ENCODE measurements at places on chromosomes 2 and 18.

DNA sequence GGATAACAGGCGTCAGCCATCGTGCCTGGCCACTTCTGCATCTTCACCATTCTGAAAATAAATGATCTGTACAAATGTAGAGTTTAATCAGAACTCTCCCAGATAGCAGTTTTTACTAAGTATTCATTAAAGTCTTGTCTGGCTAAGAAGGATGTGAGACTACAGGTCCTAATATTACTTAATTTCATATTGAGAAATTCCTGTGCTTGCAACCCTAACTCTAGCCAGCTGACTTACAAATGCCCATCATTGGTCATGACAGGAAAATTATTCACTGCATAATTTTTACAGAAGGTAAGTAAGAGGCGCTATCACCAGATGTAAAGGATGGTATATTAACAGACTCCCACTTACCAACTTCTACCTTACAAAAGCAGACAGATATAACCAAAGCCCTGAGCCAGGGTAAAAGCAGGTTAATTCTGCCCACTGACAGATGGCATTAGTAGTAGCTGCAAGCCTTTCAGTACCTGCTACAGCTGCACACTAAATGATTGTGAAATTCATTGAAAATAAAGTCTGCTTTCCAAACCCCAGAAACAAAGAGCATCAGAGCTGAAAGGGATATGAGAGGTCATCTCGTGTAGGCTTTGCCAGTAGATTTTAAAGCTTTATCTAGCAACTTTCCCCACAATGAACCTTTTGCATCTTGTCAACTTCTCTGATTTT, 271.3 kb upstream of the STON1 start:
- no peak for DNase-seq

- no peak for DNase-seq
These were observed 5.6 kb downstream of the METTL5 start for GRCh38 chr2:169819106-169819505.

- no peak for DNase-seq
These were observed 229.8 kb upstream of the ACVR2A start for GRCh38 chr2:147614979-147615470.

DNA sequence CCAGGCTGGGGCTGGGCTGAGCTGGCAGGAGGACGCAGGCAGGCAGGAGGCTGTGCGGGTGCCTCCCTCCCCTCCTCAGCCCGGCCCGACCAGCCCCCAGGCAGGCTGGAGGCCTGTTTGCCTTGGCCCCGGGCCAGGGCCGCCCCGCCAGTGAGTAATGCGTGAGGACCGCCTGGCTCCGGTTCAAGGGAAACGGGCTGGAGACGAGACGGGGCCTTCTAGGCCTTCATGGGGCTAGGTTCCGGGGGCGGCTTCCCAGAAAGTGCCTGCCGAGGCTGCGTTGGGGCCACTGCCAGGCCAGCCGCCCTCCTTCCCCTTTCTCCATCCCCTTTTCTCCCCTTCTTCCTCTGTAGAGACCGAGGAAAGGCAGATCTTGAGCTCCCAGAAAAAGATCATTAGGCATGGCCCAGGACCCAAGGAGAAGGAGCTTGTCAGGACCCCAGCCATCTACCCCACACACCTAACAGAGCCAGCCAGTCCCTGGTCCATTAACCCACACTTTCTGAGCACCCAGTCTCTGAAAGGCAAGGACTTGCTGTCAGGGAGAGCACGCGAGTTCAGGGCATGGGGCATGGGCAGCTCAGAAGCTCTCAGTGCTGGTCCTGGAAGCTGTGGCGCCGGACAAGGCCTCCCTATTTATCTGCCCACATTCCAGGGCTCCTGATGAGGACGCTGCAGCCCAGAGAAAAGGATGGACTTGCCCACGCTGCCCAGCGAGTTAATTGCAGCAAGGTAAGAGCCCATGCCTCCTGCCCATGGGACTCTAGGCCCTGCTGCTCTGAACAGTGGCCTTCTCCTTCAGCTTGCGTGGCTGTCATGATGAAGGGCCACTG, 48.5 kb downstream of the SMAD7 start:
- DNase-seq, result no peak

DNA sequence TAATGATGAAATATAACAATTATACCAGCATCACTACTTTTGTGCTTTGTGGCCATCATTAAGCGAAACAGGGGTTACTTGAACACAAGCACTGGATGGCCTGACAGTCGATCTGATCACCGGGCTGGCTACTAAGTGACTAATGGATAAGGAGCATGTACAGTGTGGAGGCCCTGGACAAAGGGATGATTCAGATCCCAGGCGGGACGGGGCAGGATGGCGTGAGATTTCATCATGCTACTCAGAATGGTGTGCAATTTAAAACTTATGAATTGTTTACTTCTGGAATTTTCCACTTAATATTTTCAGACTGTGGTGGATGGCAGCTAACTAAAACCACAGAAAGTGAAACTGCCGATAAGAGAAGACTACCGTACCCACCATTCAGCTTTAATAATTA, 7.0 kb upstream of the CLIP4 start:
- no peak for DNase-seq

DNA sequence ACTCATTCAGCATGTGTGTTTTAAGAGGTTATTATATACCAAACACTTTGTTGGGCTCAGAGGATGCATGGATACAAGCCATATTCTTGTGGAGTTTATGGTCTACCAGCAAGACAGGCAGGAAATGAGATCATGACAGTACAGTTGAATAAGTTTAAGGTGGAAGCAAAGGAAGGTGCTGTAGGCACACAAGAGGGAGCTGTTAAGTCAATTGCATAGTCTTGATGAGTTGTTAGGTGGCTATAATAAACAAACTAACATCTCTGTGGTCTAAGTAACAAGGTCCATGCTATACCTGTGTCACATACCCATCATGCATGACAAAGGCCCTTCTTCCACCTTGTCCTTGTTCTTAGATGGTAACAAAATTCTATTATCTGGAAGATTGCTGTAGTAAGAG, 538.3 kb downstream of the CNTNAP5 start:
- no peak for DNase-seq
